SJCRH30 (cell line): ENCODE measurements at places on chromosomes 6 and 20. TPM values are rescaled to one million over a fixed set of nuclear protein-coding genes. Genes with fewer than 3 reads are reported as not detected.

POM121L2 gene
- total RNA-seq, result not detected in 2 replicates

NQO2 gene
- 15.4 and 17.5 TPM in 2 replicates for total RNA-seq

CRISP2 gene
- total RNA-seq, result not detected in 2 replicates

PCK1 gene
- 0.05 TPM in 1 of 2 replicates, not detected in the other for total RNA-seq

MOCS1 gene
- total RNA-seq, result 7.3 TPM in 2 replicates

CDSN gene
- 0.06 TPM in 1 of 2 replicates, not detected in the other for total RNA-seq

MYLK4 gene
- 2.3 and 3.0 TPM in 2 replicates for total RNA-seq

ZNF165 gene
- total RNA-seq, result 0.53 and 0.68 TPM in 2 replicates

GLP1R gene
- not detected in 2 replicates for total RNA-seq

REV3L gene
- 32.7 and 34.3 TPM in 2 replicates for total RNA-seq
